ENCODE measurements at places on chromosomes 4 and X.

DNA sequence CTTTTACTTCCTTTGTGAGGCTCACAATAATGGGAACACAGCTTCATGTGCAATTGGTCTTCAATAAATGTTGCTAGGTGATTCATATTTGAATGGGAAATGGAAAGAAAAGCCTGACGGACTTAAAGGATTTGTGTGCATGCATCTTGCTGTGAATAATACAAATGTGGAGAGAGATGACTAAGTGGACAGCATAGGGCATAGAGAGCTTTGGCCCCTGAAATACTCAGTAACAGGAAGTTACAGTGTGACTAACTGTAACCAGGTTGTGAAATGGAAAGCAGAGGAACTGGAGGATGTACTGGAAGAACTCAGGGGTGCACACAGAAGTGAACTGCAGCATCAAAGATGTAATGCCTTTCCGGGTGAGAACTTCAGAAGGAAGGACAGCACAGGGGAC lies 206.7 kb downstream of the MGST2 start:
- peak; percentile 2 for DNase-seq

DNA sequence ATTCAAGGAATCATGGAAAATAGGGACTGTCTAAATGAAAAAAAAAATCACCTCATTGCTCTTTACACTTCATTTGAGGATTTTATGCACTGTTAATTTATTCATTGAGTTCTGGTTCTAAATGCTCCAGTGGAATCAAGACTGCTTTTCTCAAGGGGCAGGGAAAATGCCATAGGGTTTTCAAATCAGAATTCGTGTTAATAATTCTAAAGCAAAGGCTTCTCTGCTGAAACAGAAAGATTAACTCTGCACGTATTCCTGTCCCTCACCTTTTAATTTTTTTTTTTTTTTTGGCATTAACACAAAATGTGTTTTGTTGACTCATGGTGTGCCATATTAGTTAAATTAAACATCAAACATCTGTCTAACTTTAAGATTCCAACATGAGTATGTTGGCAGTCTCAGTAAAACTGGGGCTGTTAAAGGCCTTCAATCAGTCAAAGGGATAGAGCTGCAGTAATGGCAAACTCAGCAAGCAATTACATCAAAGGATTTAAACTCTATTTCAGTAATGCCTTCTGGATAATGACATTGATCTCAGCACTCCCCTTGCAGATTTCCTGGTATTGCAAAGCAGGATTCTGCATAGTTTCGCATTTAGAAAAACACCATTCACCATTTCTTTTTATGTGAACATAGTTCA lies 878.1 kb downstream of the RAPGEF2 start:
- no peak for DNase-seq

DNA sequence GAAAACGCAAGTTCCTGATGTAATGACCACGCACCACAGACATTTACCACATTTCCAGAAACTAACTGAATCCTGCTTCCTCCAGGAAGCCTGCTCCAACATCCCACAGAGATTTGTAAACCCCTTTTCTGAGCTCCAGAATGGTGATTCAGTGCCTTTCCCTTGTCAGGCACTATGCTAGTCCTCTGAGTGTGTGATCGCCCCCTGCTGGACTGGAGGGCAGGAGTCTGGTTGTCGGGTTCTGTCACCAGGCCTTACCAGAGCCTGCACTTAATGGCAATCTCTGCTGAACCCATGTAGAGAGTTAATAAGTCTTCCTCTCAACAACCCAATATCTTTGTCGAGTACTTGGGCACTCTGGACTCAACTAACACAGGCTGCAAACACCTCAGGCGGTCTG lies 14.5 kb upstream of the KDM5C start:
- no peak for DNase-seq

DNA sequence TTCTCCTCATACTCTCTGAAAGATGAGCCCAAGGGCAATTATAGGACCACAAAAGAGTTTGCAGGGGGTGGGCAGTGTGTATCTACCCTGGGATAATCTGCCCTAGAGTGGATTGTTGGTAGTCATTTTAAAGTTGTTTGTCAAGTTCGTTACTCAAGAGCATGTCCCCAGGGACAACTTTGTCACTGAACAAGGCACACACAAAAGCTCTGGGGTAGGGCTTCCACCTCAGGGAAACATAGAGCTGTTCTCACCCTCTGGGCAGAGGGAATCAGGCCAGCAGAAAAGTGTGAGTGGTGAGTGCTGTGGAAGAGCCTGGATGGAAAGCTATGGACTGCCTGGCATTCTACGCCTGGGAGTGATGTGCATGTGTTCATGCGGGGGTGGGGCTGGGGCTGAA lies 23.3 kb upstream of the LEF1 start:
- no peak for DNase-seq

DNA sequence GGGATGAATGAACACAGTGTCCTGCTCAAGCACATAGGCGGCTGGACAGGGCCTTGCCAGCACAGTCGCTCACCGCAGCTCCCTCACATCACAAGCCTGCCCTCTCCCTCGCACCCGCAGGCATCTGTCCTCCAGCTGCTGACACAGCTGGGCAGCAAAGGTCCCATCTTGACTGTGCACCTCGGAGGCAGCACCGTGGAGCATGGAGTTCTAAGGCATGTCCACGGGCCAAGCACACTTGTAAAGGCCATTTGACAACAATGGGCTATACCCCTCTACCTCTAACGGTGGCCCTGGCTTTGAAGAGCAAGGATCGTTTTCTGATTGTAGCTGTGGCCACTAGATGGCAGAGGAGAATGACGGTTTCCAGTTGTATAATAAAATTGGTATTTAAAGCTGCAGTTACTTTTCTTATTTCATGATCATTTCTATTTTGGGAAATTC lies 53.8 kb downstream of the APLN start:
- peak; percentile 35 for DNase-seq

Data from CD4-positive, alpha-beta T cell treated with Interleukin-4 for 1 hour (primary cell).